ENCODE measurements at places on chromosomes 2 and 18.

- no peak for DNase-seq
Measured at GRCh38 chr2:68044099-68044498, 18.7 kb downstream of the C1D start.

- DNase-seq: no peak
Measured at GRCh38 chr18:35164133-35164532, 76.7 kb upstream of the ZNF397 start.

DNA sequence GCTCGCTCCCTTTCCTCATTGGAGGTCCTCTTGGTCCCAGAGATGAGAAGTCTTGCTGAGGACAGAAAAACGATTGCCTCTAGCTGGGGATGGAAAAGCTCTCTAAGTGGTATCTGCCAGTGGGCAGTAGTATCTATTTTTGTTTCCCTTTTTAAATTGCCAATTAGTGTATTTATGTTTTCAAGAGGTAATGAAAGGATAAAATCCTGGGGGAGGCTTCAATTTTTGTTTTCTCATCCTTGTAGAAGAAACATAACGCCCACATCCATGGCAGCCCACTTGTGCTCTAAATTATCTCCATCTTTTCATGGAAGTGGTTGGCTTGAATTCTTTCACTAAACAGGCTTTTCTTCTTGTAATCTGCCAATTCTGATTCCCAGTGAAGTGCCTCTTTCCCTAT, 14.3 kb downstream of the ANKRD29 start:
- DNase-seq: no peak

- no peak for DNase-seq
Measured at GRCh38 chr18:59303656-59304195, 14.7 kb downstream of the CPLX4 start.

DNA sequence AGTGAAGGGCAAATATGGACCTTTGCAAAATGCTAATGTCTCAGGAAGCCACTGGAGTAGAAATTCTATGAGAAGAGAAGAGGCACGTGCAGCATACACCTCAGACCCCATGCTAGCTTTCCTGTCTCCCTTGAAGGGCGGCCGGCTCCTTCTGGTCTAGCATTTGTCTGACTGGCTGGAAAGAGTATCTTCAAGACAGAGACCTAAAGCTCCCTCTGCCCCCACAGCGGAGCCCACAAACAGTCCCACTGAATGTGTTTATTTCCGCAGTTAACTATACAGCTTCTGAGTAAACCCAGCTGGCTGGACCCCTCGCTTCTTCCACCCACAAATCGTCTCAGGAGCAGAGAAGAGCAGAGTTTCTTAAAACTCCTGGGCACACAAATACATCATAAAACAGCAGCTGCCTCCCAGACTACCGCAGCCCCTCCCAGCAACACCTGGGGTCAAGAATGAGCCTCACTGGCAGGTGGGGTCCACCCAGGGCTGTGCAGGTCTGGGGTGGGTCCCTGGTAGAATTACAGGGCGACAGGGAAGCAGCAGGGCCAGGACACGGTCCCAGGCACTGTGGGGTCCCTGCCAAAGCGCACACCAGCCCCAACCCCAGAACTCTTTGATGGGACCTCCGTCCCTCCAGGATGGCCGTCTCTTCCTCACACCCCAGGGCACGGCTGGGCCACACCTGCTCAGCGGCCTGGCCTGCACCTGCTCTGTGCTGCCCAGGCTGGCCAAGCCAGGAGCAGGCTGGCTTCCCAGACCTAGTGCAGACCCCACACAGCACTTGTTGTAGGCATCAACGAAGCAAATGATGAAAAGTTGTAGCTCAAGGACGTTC, 103.8 kb downstream of the PXDN start:
- no peak for DNase-seq

DNA sequence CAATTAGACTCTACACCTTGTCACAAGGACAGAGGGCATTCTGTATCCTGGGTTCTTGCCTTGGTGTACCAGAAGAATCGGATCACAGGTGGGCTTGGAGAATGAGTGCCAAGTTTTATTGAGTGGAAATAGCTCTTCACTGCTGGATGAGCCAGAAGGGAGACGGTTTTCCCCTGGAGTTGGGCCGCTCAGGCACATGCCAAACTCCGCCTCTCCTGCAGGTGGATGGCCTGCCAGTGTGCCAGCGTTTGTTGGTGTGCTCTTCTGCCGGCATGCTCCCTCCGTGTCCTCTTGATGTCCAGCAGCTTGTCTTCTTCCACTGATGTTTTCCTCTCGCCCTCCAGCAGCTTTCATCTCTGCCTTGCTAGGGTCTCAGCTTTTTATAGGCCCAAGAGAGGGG, 115.5 kb upstream of the RAB27B start:
- DNase-seq: no peak

GRCh38 chr18:58276789-58277739, 233.0 kb downstream of the NEDD4L start:
- no peak for DNase-seq

DNA sequence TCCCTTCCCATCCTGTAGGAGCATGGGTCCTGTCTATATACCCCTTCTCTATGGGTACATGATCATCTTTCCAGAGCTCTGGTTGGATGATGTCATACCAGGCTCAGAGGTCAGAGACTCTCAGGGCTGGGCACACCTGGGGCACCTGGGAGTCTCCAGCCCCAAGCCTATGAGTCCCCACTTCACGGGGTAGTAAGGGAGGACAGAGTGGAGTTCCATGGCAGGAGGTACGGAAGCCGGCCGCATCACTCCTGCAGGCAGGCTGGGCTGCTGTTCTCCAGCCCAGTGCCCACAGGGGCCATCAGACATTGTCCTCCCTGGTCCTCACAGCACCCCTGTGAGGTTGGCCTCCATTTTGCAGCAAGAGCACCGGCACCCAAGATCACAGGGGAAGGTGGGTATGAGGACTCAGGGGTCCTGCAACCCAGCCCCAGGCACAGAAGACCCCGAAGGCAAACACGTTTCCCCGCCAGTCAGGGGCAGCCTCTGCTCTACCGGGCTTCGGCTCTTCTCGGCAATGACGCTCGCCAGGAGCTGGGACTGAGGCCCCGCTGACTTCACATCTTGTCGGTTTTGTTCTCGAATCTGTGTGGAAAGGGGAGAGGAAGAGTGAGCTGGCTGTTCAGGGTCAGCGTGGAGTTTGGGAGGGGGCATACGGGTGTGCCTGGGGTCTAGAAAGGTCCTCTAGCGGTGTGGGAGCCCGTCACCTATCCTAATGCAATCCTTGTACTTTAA, 91.5 kb downstream of the ADD2 start:
- no peak for DNase-seq

All from CD4-positive, alpha-beta T cell treated with Interleukin-21 for 1 hour (primary cell).